ENCODE measurements at places on chromosomes 3 and 15.

GRCh38 chr3:195076981-195077610 is 193.9 kb downstream of the XXYLT1 start:
- DNase-seq: no peak

DNA sequence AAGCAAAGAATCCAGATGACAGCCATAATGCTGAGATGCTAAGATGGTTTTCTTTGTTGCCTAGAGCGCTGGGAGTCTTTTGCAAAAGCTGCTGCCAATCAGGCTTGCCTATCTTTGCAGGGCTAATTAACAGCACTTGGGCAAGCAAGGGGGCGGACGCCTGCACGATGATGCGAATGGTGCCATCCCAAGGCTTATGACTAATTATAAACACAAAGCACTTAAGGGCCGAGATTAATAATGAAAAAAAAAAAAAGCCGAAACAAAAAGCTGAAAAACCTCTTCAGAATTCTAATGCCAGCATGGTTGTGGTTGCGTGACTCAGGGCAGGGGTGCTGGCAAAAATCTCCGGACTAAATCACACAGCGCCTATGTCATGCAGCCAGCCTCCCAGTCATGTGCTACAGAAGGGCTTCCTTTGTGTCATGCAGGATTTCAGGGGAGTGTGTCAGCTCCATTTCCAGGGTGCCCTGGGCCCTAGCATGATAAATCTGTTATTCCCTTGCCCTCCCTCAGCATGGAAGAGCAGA is 185.0 kb upstream of the ANKRD28 start:
- no peak for DNase-seq

- DNase-seq: no peak
These were observed 225.6 kb upstream of the ROPN1 start for GRCh38 chr3:124217542-124217941.

DNA sequence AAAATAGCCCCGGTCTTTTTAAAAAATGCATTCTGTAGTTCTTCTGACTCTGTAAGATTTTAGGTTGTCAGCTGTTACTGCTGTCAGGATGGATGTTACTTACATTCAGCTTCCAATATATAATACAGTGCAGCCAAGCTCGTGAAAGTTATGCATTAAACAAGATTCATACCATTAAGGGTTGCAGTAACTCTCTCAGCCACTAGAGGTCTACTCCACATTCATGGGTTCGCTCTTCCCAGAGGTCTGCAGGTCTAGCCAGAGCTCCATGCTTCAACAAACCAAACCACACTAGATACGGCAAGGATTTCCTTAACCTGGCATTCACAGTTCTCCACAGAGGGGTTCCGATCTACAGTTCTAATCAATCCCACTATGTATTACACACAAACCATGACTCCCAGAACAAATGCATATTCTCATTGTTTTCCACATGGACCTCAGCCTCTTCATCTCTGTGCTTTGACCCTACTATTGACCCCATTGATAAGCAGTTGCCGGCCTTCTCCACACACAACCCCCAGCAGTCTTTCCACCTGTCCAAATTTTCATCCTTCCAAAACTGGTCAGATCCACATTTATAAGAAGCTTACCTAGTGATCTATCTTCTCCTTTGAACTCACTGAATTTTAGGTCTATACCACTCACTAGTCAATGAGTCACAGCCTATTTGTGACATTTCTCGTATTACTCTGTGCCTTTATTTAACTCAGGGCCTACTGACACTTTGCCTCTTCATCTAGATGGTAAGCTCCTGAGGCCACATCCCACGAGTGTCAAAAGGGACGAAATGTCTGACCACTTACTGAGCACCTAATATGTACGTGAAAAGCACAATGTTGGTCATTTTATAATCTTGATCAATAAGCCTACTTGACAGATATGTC is 33.7 kb downstream of the RORA start:
- no peak for DNase-seq

- DNase-seq: no peak
These were observed 36.8 kb downstream of the ADCY5 start for GRCh38 chr3:123412076-123412475.

GRCh38 chr3:45541326-45542321 is 52.9 kb upstream of the LIMD1 start:
- no peak for DNase-seq

DNA sequence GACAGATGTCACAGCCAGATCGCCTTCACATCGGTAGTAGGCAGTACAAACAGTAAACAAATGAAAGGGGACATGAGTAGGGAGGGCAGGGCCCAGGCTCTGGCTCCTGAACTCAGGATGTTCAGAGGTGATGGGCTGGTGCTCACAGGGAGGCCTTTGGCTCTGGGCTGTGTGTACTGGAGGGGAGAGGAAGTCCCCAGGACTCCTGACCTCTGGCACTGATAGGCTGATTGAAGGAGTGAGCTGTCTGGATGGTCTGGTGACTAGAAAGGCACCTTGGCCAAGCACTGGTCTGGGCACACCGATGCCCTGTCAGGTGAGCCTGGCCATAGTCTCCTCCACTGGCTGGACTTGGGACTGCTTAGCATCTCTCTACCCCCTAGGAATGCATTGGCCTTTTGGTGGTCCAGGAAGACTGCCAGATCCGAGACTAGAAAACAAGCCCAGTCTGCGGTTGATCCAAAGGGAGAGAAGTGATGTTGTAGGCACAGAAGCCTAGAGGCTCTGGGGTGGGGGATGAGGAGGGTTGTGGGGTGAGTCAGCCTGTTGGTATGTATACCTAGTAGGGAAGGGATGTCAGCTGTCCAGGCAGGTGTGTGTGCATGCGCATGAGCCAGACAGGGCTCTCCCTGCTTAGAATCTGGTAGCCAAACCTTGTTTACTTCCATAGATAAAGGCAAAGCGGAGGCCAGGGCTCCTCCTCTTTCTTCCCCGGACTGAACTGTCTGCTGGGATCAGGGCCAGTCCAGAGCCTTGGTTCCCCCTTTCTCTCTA is 1.9 kb downstream of the SPINT1 start:
- DNase-seq: no peak

- no peak for DNase-seq
These were observed 270.0 kb upstream of the HES1 start for GRCh38 chr3:193865896-193866480.

GRCh38 chr3:31485196-31485595 is 47.5 kb upstream of the STT3B start:
- no peak for DNase-seq

DNA sequence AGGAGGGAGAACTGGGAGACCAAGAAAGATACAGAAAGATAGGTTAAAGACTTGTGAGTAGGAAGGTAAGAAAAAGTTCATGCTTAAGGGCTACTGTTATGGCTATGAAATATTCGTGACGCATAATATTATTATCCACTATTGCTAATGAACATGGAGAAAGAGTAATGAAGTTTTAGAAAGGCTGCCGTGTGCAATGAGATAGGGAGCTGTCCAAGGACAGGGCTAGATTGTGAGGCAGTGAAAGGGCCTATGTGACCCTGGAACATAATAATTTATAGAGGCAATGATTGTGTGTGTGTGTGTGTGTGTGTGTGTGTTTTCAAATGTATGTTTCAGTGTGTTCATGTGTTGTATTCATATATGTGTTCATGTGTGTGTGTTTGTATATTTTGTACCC is 27.7 kb downstream of the MBNL1 start:
- no peak for DNase-seq

- DNase-seq: no peak
These were observed 1.0 kb downstream of the CGGBP1 start for GRCh38 chr3:88057630-88058305.

DNA sequence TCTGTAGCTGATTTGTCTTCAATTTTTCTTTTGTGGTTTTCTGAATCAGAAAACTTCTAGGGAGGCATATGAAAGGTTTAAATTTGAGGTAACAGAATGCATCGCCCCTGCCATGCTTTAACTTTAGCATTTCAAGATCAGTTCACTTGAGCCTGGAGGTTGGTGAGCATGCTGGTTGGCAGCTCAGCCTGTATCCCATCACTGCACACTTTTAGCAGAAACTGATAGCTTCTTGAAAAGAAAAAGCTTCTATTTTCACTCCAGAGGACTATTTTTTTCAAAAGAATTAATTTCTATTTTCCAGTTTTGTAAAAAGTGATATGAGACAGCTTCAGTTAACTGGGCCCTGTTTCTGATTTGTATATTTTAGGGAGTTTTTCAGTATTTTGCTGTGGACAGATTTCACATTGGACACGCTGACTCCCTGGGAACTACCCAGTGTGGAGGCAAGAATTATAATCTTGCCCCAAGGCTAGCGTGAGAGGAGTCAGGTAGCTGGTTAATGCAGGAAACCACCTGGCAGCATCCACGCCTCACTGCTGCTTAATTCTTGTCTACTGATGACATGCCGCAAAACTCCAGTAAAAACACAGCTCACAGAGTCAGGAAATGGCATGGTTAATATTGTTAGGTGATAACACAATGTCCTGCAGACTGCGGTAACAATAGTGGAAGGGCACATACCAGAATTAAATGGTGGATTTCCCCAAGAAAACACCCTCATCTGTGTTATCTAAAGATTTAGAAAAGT is 71.4 kb downstream of the DUT start:
- DNase-seq: no peak

GRCh38 chr3:114449271-114450007 is 155.6 kb downstream of the TIGIT start:
- DNase-seq: no peak

DNA sequence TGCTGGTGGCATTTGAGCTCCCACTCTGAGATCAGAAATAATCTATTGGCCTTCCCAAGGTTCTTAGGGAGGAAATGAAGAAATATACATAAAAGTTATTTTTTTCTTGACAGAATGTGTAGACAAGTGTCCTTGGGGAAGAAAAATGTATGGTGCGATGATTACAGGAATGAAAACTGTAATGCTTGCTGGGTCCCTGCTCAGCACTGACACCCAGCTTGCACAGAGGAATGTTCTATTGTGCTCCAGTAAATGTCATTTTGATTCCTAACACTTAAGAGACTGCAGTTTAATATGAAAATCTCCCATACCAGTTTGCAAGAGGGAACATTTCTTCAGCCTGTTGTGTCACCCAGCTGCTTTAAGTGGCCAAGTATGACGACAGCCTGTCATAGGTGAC is 271.3 kb upstream of the TPM1 start:
- no peak for DNase-seq

DNA sequence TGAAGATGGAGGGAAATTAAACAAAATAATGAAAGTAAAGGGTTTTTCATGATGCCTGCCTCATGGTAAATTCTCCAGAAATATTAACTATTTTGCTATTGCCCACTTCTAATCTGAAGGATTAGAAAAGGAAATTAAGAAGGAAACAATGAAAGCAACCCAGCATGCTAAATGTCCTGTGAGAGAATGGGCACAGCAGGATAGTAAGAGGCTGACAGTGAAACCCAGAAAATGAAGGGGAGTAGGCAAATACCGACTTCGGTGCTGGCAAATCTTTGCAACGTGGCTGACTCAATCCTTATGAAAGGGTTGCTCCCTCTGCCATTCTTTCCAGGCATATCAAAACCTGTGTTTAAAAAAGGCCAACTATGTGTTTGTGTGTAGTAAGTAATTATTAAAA is 147.5 kb upstream of the SYNPR start:
- no peak for DNase-seq

DNA sequence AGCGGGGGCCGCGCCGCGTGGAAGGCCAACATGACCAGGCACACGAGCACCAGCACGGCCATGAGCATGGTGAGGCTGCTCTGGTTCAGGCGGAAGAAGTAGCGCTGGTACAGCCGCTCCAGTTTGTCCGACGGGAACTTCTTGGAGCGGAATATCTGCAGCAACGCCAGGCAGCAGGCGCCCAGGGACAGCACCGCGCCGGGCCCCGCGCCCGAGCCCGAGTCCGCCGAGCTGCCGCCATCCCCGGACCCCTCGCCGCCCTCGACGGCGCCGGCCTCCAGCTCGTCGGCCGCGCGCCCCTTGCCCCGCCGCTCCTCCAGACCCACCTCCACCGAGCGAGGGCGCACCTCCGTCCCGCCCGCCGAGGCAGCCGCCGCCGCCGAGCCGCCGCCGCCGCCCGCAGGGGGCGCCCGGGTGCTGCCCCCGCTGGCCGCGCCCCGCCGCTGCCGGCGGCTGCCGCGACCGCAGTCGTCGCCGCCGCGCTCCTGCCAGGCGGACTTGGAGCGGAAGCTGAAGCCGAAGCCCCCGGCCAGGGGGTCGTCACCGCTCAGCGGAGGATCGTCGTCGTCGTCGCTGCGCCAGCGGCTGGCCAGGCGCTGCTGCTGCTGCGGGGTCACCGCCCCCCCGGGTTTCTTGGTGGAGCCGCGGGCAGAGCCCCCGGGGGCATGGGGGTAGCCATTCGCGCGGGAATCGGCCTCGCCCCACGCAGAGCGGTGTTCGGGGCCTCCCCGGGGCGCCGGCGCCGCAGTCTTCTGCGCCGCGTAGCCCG is 957 bp downstream of the ADCY5 start:
- no peak for DNase-seq

- no peak for DNase-seq
These were observed 22.6 kb downstream of the TBL1XR1 start for GRCh38 chr3:177174607-177175170.

GRCh38 chr3:124513610-124513997 is 216.6 kb upstream of the UMPS start:
- no peak for DNase-seq

GRCh38 chr3:60854791-60855190 is 396.5 kb downstream of the FHIT start:
- no peak for DNase-seq

DNA sequence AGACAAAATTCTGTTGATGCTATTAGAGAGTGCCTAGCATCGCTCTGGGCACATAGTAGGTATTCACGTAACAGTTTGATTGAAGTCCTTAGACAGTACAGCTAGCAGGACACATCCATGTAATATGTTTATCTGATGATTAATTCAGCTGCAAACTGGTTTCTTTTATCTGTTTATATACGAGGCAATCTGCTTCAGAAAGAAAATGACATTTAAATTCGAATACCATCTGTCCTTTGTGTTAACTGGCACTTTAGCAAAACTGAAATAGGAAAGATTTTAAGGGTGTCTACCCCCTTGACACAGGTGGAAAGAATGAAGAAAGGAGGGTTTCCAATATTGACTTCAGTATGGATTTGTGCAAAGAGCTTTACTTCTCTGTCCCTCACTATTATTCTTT is 192.5 kb downstream of the MFSD1 start:
- no peak for DNase-seq

GRCh38 chr3:123158330-123158729 is 43.4 kb upstream of the SEC22A start:
- no peak for DNase-seq

- DNase-seq: no peak
These were observed 102.7 kb downstream of the TBC1D5 start for GRCh38 chr3:17639765-17640164.

DNA sequence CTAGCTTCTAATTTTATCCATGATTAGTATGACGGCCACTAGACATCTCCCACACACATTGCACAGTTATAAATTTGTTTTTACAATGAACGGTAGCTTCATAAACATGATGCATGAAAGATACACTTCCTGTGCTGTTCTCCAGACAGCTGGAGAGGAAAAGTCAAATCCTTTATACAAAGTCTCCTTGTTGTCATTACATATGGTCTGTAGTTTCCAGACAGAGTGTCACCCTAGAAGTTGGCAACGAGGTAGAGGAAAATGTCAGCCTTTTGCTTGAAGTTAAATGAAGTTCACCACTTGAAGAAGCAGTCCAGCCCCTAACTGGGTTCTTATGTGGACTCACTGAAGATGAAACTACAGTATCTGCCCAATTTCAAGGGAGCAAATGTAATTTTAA is 253.0 kb upstream of the P2RY1 start:
- no peak for DNase-seq

GRCh38 chr3:156579427-156579851 is 24.5 kb upstream of the SSR3 start:
- DNase-seq: no peak

All from stimulated activated CD4-positive, alpha-beta T cell treated with anti-CD3 and anti-CD28 coated beads, Interleukin-15, amount 100 ng/mL, for 1 hour (primary cell).